Forelimb muscle (tissue), 1 donor: ENCODE measurements at places on chromosomes 4 and X. TPM values are rescaled to one million over a fixed set of nuclear protein-coding genes. Genes with fewer than 3 reads are reported as not detected.

- DNase-seq: no peak
Observed at GRCh38 chrX:12223650-12224049, 85.4 kb downstream of the FRMPD4 start.

DNA sequence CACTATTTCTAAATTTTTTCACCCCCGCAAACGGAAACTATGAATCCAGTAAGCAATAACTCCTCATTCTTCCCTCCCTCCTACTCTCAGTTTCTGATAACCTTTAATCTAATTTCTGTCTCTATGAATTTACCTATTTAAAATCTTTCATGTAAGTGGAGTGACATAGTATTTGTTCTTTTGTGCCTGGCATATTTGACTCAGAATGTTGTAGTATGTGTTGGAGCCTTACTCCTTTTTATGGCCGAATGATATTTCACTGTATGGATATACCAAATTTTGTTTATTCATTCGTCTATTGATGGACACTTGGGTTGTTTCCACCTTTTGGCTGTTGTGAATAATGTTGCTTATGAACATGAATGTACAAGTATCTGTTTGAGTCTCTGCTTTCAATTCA, 61.1 kb upstream of the C1GALT1C1 start:
- no peak for DNase-seq

- no peak for DNase-seq
Observed at GRCh38 chrX:40298572-40299479, 201.1 kb upstream of the BCOR start.

DNA sequence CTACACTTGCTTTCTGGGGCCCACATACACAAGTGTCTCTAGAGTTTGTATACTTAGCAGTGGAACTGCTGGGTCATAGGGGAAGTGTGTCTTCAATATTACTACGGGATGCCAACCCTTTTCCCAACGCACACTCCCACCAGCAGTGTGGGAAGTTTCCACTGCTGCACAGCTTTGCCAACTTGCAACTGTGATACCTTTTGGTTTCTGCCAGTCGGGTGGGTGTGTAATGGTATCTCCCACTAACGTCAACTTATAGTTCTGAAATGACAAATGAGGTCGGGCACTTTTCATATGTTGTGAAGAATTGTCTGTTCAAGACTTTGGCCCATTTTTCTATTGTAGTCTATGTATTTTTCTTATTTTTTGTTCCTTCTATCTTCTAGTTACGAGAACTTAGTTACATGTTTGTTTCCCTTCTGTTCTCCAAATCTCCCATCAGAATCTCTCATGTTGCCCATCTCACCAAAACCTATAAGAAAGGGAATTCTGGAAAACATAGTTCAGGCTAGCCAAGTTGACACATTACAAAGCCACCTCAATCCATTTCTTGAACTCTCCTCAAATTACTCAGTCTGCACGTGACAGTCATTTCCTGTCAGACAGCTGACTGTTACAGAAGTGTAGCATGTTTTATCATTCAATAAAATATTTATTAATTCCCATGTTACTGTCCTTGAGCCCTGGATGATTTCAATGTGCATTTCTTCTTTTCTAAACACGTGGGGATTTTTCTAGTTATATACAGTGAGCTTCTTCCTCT, 30.7 kb downstream of the PNMA6E start:
- DNase-seq: no peak

TMEM271 gene
- not detected for polyA plus RNA-seq

SAGE1 gene
- not detected for polyA plus RNA-seq

BST1 gene
- polyA plus RNA-seq: 3.9 TPM

GRIA2 gene
- polyA plus RNA-seq: 5.9 TPM
